ENCODE measurements at places on chromosomes 16 and 17. TPM values are rescaled to one million over a fixed set of nuclear protein-coding genes. Genes with fewer than 3 reads are reported as not detected.

GRCh38 chr17:58487589-58488427 lies at the start of gene HSF5:
HSF5 (minus strand) TSS chr17:58488408; CDS start chr17:58488274, 134 bp downstream.
- no peak within 1 kb of the TSS for H3K4me3 ChIP-seq
- peaks cover 49% of the 10 kb centered on the region for H3K36me3 ChIP-seq
- peak; percentile 58 for DNase-seq
- H3K4me1 ChIP-seq: no peaks in the 10 kb centered on the region

DNA sequence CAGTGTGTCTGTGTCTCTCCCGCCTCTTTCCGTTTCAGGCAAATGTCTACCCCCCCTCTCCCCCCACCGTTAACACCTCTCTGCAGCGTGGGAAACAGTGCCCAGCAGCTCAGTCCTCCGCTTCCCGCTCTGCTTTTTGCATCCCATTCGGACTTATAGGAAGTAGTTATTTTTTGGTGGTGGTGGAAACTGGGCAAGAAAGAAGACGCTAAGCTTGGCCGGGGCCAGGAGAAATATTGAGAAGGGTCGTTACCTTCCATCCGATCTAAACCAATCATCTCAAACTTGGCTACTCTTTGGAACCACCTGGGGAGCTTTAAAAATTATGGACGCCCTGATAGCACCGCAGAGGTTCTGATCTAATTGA lies 499 bp upstream of the HLF start:
- no peak for DNase-seq
- no peak overlapping the region for H3K27ac ChIP-seq

DNA sequence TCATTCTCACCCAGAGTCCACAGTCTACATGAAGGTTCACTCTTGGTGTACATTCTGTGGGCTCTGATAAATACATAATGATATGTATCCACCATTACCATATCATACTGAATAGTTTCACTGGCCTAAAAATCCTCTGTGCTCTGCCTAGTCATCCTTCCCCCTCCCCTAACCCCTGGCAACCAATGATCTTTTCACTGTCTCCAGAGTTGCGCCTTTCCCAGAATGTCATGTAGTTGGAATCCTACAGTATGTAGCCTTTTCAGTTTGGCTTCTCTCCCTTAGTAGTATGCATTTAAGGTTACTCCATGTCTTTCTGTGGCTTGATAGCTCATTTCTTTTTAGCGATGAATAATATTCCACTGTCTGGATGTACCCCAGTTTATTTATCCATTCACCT lies 101.3 kb downstream of the NOG start:
- no peak overlapping the region for H3K4me3 ChIP-seq
- no peaks in the 10 kb centered on the region for H3K36me3 ChIP-seq
- H3K4me1 ChIP-seq: peaks cover 11% of the 10 kb centered on the region
- no peak overlapping the region for H3K27ac ChIP-seq

CNP gene
- 26.8 TPM for total RNA-seq

DNA sequence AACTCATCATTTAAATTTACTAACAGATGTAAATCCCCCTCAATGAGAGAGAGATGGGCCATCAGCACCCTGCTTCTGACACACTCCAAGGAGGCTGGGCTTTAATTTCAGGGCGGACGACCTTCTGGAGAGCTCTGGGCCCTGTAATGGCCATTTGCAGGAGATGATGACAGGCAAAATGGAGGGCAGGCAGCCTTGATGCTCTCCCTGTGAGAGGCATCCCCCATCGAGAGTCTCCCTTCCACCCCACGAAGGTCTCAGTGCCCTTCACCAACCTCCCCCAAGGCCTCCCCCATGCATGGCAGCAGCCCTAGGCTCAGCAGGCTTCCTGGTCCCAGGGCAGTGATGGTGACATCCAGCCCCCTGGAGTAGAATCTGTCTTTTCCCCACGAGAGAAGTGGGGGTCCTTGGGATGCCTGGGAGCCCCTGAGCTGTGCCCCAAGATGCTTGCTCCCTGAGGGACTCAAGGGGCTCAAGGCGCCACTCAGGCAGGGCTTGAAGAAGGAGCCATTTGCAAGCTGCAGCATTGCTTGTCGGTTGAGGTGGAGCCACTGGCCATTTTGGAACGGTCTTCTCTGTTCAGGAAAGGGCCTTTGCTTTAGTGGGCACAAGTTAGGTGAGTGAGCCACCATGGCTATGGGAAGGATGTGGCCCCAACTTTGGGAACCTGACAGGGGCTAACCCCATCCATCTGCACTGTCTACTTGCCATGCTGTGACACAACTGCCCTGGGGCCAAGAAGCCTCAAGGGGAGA lies 82.6 kb downstream of the C16orf78 start:
- H3K27me3 ChIP-seq: no peaks in the 10 kb centered on the region
- no peaks in the 10 kb centered on the region for H3K36me3 ChIP-seq
- no peaks in the 10 kb centered on the region for H3K4me1 ChIP-seq
- H3K27ac ChIP-seq: no peak overlapping the region

DNA sequence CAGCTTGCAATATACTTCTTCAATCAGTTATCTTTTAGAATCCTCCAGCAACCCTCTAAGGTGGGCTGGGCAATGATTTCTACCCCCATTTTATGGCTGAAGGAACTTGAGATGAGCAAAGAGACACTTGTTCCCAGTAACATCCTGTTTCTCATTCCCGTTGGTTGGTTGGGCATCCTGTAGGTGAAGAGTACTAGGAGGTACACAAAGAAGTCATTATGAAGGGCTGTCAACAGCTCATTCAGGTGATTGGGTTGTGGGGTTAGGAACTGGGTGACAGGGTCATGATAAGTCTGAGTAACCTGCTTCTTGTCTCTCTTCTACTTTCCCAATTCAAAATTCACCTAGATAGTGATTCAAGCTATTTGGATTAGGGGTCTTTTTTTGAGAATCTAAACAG lies 76.5 kb downstream of the MMD start:
- H3K27me3 ChIP-seq: no peaks in the 10 kb centered on the region
- no peaks in the 10 kb centered on the region for H3K36me3 ChIP-seq
- H3K27ac ChIP-seq: no peak overlapping the region

CDH13 gene
- total RNA-seq: 30.7 TPM

CDRT4 gene
- total RNA-seq: 0.62 TPM

TRAF4 gene
- total RNA-seq: 2.2 TPM

CTRB2 gene
- not detected for total RNA-seq

- H3K4me1 ChIP-seq: no peaks in the 10 kb centered on the region
- no peaks in the 10 kb centered on the region for H3K36me3 ChIP-seq
- H3K4me3 ChIP-seq: no peak overlapping the region
Observed at GRCh38 chr17:31256936-31257335, 40.1 kb downstream of the OMG start.

DNA sequence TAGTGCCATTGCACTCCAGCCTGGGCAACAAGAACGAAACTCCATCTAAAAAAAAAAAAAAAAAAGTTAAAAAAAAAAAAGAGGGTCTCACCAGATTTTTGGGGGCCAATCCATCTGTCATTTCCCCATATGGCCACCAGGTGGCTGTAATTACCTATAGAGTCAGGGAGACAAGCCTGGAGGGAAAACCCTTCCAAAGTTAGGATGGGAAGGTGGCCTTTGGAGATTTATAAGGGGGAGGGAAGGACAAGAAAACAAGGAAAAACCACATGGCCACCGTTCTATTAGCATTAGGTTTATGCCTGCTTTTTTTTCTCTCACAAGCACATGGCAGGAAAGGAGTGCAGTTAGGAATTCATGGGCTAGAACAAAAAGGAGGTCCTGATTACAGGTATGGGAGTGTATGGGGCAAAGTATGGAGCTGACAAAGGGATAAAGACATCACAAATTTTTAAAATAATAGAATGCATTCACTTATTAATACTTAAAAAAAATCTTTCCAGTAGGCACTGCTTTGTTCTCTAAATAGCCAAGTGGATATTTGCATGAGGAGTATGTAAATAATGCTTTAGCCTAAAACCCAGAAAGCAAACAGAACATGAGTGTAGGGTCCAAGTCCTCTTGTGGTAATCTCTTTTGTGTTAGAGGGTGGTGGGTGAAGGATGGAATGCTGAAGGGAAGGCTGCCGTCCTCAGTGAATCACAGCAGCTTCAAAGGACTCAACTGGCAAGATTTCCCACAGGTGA lies 5.1 kb downstream of the CYB5D1 start:
- no peak overlapping the region for H3K4me3 ChIP-seq
- no peaks in the 10 kb centered on the region for H3K27me3 ChIP-seq
- peaks cover 12% of the 10 kb centered on the region for H3K4me1 ChIP-seq

UTS2R gene
- not detected for total RNA-seq

GRCh38 chr17:80461528-80462160 lies 14.8 kb downstream of the NPTX1 start:
- H3K4me1 ChIP-seq: peaks cover 30% of the 10 kb centered on the region
- H3K4me3 ChIP-seq: no peak overlapping the region
- no peak for DNase-seq
- H3K36me3 ChIP-seq: no peaks in the 10 kb centered on the region
- H3K27ac ChIP-seq: no peak overlapping the region
- peaks cover 4% of the 10 kb centered on the region for H3K27me3 ChIP-seq

LDHD gene
- total RNA-seq: 46.9 TPM

DNA sequence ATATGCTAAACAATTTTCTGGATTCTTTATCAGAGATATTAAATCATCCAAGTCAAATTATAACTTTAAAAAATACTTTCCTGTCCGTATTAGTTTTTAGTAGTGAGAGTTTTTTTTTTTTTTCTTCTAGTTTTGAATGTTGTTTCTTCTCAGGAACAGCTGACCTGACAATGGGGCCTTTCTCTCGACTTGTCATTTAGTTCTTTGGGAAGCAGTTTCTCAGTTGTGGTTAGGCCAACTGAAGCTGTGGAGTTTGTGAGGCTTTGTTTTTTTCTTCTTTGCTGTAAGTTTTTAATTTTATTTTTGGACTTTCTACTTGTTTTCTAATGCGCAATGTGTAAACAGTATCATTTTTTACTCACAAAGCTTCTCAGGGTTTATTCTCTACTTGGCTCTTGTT lies 140.8 kb downstream of the FTO start:
- no peak overlapping the region for H3K4me3 ChIP-seq
- no peaks in the 10 kb centered on the region for H3K27me3 ChIP-seq
- H3K27ac ChIP-seq: no peak overlapping the region

STH gene
- 2.0 TPM for total RNA-seq

- no peaks in the 10 kb centered on the region for H3K36me3 ChIP-seq
- peaks cover 8% of the 10 kb centered on the region for H3K27me3 ChIP-seq
- H3K4me3 ChIP-seq: no peak overlapping the region
- no peaks in the 10 kb centered on the region for H3K4me1 ChIP-seq
- H3K27ac ChIP-seq: no peak overlapping the region
Observed at GRCh38 chr16:27822996-27823395, 240.5 kb downstream of the GSG1L start.

DHX40 gene
- 20.1 TPM for total RNA-seq

DNA sequence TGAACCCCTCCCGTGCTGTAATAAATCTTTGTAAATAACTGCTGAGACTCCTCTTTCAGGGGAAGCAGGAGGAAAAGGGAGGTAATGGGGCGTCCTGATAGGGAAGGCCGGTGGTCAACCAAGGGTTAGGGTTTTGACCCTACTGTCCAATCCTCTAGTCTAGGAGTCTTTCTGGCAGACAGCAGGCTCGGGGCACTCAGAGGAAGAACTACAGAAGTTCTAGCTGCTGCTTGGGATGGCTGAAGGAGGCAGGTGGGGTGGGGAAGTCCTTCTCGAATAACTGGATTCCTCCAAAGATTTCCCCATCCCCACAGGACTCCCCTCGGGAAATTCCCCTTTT lies 387 bp upstream of the STARD3 start:
- peaks cover 44% of the 10 kb centered on the region for H3K4me1 ChIP-seq
- H3K36me3 ChIP-seq: no peaks in the 10 kb centered on the region
- no peak for DNase-seq
- no peaks in the 10 kb centered on the region for H3K27me3 ChIP-seq
- H3K27ac ChIP-seq: peak overlapping the region; percentile 97
- H3K4me3 ChIP-seq: peak overlapping the region; percentile 96
